Urothelium cell line (cell line): ENCODE measurements at places on chromosomes 7 and 10.

DNA sequence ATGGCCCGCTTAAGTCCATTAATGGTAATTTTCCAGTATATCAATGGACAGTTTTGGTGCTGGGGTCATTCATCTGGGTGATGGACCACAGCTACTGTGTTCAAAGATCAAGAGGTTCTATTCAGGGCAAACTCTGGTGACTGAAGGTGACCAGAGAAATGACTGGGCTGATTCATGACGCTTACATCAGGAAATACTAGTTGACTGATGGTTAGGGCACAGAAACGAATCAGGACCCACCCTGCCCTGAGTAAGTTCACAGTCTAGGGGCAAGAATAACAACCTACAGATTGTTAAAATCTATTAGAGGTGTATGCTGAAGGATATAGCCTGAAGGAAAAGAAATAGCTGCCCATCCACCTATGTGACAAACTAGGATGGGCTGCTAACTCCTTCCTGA lies 9.5 kb downstream of the NCAPG2 start:
- DNase-seq, result no peak

DNA sequence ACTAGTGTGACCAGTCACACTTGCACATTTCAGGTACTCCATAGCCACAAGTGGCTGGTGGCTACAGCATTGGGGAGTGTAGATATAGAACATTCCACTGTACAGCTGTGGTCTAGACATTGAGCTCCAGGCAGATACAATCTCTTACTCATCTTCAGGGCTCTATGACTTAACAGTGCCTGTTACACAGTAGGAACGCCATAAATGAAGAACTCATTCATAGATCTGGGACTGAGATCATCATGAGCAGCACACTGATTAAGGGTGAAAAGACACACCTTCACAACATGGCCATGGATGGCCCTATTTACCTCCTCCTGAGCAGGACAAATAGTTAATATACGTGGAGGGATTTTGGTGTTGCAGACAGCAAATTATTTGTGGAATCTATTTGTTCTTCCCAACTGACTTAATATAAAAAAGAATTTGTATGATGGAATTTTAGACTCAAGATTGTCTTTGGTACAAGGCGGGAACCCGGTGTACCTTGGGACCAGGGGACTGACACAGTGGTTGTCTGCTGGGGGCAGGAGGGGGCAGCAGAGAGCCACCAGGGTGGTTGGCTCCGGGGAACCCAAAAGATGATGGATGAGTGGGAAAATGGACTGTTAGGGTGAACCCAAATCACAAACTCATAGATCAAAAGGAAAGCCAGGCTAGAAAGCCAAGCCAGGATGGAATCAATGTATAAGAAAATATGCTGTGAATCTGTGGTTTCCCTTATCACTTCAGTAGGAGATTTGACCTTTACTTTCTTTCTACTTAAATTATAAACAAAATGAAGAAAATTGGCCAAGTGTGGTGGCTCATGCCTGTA lies 24.3 kb upstream of the CPA2 start:
- peak; percentile 51 for DNase-seq

DNA sequence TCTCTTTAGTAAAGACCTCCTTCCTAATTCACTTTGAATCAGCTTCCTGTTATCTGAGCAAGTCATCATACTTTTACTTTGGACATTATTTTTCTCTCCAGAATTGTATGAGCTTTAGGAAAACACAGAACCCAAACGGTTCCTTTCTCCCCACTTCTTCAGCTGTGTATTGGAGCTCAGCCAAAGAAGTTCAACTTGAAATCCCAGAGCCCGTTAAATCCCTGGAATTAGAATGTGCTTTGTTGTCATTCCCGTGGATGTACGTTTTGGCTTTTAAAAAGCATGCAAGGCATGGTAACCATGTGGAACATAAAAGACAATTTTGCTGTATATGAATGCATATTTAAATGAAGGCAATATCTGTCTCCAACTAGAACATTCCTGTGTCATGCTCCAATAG lies 46.6 kb downstream of the AGMO start:
- DNase-seq, result no peak

- no peak for DNase-seq
These were observed 251.9 kb upstream of the ZNF32 start for GRCh38 chr10:43900571-43900970.

DNA sequence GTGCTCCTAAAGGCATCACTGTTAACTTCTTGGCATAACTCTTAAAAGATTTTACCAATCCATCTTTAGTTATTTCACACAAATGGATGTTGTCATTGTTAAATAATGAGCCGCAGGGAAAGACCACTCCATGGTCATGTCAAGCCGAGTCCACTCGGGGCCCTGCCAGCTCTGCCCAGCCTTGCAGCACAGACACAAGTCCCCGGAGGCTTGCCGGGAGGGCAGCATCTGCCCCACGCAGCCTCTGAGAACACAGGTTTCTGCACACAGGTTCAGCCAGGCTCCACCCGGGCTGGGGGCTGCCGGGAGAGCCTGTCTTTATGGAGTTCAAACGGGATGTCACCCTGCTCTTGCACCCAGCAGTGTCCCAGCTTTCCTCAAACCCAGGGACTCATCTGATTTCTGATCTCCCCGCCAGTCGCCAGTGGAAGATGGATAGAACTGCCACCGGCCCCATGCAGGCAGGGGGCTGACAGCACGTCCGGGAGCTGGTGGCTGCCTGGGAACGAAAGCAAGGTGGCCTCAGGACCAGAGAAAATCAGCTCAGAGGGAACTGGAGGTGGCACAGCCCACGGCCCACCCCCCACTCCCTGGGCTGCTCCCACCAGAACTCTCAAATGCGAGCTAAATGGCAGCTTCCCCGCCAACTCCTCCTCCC lies 156.2 kb downstream of the TCERG1L start:
- DNase-seq, result no peak

DNA sequence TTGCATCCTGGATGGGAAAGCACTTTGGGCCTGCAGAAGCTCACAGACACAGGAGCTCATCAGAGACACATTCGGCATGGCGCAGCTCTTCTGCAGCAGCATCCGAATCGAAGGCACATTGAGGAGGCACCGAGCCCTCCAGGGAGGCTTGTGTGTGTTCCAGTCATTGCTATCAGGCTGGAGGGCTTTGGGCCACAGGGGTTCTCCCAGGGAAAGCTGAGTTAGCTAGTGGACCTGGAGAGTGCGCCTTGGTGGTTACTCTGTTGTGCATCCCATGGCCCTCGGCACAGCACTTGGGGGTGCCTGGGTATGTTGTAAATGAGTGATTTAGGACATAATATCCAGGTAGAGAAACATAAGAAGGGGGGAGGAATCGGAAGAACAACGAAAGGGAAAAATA lies 388.7 kb upstream of the RNF32 start:
- no peak for DNase-seq

DNA sequence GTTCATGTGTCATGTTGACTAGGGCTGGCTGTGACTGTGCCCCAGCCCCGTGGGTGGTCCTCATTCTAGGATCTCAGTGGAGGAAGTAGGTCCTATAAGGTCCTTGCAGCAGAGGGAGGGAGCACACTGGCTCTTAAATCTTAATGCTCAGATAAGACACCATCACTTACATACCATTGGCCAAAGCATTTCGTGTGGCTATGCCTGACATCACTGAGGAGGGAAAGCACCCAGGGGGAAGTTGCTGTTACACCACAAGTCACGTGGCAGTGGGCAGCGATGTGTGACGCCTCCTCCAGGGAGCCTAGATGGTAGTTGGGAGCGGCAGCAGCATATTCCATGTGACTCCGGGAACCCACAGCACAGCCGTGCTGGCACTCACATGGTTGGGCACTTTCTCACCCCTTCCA lies 224.7 kb upstream of the SH2B2 start:
- no peak for DNase-seq

DNA sequence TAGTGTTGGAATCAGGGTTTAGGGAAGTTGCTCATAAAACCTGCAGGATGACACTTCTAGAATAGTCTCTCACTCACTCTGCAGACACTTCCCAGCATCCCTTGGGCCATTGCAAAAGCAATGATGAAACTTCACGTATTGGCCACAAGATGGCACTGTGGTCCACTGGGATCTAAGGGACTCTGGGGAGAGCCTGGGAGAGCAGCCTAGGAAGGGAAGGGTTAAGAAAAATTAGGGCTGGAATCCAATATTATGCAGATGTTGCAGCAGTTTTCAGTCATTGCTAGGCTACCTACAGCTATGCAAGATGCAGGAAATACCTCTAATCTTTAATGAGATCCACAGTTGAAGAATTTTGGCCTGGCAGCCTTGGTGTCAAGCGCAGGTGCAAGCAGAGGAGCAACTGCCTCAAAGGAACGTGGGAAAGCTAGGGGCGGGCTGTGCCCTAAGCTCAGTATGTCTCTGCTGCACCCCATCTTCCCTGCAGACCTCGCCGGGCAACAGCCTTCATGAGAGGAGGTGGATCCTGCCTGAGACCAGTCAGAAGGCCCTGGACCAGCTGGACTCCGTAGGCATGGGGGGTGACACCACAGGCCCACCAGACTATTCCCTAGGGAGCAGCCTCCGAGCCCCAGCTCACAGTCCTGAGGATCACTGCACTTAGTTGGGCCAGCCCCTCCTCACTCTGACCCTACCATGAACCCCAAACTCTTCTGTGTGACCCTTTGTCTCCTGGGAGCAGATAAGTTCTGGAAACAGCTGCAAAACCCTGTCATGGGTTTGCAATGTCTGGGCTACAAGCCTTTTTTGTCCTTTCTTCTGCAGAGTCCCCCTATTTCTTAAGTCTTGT lies 127.9 kb upstream of the PRSS58 start:
- peak; percentile 37 for DNase-seq

DNA sequence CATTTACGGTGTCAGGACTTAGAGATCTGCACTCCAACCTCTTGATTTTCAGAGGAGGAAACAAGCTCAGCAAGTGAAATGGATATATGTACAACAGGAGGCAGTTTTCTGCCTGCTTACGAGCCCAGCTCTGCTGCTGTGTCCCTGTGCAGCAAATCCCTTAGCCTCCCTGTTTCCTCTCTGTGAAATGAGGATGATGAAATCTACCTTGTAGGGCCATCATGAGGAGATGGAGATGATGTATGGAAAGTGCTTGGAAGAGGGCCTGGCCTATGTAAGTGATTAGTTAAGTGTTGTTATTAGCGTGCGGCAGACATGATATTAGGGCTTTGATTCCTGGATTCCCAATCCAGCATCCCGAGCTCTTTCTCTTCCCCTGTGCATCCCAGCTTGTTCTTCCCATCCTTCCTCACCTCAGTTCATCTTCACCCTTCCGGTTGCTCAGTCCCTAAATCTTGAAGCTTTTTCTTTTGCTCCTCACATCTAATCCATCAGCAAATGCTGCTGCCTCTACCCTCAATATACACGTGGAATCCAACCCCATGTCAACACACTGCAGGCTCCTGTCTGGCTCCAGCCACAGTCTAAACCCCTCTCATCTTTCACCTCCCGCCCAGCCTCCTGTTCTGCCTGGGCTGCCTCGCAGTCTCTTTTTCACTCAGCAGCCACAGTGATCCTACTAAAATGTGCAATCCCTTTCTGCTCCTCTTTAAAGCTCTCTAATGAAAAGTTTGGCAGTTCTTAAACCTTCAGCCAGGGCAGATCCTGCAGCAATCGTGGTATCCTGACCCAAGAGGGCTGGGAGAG lies 113.8 kb downstream of the MARCHF5 start:
- DNase-seq, result no peak

DNA sequence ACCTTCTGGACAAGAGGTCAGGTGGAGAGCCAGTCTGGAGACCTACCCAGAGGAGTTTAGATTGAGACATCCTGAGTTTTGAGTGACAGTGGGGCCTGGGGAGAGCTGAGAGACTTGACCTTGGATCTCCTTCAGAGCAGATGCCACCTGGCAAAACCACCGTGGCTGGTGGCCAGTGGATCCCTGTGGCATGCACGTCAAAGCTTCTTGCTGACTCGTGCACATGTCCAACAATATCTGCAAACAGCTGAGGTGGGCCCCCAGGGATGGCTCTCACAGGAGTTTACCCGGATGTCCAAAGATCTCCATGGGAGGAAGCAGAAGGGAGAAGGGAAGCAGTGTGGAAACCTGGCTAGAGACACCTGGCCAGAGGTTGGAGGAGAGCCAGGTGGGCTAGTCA lies 230.5 kb downstream of the FANK1 start:
- no peak for DNase-seq

DNA sequence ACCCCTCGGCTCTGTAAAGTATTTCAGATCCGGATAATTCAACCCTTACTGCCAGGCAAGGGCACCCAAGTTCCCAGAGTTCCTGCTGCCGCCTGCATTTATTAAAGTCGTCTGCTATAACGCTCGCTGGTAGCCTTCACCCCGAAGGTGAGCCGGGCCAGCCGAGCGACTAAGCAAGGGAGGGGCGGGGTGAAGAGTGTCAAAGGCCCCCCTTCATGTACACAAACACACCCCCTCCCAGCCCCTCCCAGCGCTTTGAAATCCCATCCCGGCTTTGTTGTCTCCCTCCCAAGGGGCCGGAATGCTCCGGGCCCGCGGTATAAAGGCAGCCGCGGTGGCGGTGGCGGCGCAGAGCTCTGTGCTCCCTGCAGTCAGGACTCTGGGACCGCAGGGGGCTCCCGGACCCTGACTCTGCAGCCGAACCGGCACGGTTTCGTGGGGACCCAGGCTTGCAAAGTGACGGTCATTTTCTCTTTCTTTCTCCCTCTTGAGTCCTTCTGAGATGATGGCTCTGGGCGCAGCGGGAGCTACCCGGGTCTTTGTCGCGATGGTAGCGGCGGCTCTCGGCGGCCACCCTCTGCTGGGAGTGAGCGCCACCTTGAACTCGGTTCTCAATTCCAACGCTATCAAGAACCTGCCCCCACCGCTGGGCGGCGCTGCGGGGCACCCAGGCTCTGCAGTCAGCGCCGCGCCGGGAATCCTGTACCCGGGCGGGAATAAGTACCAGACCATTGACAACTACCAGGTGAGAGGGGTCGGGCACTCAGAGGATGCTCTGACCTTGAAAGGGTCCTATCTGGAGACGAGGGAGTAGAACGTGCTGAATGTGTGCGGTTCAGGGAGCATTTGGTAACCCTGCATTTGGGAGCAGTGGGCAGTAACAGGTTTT lies at the start of gene DKK1:
TSS of gene DKK1 (plus strand) at position 349 of the 889 bp plus-strand sequence. CDS start at position 503, 154 bp downstream.
- DNase-seq, result no peak

- DNase-seq, result no peak
These were observed 92.6 kb downstream of the CTBP2 start for GRCh38 chr10:125067764-125068163.

DNA sequence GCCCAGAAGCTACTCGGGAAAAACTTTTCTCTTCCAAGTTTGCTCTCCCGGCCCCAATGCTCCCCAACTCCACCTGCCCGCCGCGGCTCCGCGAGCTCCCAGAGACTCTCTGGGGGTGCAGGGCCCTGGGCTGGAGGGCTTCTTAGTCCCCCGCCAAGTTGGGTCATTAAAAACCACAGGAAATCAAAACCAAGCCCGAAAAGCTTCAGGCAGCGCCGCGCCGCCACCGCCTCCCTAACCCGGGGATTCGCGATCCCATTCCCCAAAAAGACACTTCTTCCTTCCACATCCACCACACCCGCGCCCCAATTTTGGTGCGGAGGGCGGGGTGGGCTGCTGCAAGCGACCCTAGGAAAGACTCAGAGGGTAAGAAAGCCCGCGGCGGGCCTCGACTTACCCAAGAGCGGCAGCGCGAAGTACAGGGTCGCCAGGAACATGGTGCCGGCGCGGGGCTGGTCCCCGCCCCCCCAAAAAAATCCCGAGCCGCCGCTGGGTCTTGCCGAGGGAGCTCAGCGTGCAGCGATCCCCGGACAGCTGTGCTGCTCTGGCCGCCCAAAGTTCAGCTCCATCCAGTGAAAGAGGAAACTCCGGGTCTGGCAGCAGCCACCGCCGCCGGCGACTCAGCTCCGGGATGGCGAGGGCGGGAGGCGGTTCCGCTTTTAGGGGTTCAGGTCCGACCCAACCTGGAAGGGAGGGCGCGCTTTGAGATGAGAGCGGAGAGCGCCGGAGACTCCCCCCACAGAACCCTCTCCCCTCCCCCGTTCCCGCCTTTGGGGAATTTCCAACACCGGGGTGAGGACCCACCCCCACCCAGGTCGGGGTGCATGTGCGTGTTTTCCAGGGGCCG lies 1.2 kb downstream of the GFRA1 start:
- DNase-seq, result no peak

- peak; percentile 43 for DNase-seq
These were observed 27.4 kb upstream of the GDI2 start for GRCh38 chr10:5840314-5841307.
